CD4-positive, alpha-beta T cell treated with Interleukin-21 for 1 hour (primary cell): ENCODE measurements at places on chromosomes 13 and 19.

GRCh38 chr19:4575267-4576015 is 16.0 kb upstream of the SEMA6B start:
- no peak for DNase-seq

DNA sequence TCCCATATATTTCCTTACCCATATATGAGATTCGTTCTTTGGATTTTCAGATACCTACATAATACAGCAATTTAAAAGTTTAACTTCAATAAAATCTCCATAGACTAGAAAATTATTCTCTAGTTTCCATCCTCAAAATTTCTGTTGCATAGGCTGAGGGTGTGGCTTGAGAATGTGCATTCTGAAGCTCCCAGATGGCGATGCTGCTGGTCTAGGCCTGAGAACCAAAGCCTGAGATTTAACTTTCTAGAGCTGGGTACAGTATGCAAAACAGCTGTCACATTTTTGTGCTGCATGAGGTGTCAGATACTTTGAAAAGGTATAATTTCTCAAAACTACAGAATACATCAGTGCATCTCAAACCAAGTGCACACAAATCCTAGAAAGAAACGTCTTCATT is 42.7 kb downstream of the MPHOSPH8 start:
- no peak for DNase-seq

- DNase-seq: no peak
Observed at GRCh38 chr13:48478391-48478790, 54.5 kb downstream of the RCBTB2 start.

GRCh38 chr13:106443607-106444322 is 91.7 kb downstream of the EFNB2 start:
- no peak for DNase-seq

DNA sequence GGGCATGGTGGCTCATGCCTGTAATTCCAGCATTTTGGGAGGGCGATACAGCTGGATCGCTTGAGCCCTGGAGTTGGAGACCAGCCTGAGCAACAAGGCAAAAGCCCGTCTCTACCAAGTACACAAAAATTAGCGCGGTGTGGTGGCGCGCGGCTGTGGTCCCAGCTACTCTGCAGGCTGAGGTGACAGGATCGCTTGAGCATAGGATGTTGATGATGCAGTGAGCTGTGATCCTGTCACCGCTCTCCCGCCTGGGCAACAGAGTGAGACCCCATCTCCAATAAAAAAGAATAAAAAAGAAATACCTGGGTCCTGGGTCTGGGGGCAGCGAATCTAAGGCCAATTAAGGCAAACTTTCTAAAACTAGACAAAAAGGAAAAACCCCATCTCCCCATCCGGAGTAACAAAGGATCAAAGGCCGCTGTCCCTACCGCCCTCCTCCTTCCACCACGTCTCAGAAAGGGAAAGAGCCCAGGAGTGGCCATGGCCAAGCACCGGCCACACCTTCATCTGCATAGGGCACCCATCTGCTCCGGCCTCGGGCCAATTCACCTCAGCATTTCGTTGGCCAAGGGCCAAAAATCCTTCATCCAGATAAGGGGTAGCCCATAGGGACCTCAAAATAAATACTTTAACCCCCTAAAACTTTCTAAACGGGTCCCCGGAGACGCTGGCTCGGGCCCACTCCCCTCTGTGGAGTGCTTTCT is 851 bp downstream of the ZNF320 start:
- DNase-seq: no peak

GRCh38 chr13:106804991-106805390 is 237.1 kb upstream of the ARGLU1 start:
- no peak for DNase-seq

DNA sequence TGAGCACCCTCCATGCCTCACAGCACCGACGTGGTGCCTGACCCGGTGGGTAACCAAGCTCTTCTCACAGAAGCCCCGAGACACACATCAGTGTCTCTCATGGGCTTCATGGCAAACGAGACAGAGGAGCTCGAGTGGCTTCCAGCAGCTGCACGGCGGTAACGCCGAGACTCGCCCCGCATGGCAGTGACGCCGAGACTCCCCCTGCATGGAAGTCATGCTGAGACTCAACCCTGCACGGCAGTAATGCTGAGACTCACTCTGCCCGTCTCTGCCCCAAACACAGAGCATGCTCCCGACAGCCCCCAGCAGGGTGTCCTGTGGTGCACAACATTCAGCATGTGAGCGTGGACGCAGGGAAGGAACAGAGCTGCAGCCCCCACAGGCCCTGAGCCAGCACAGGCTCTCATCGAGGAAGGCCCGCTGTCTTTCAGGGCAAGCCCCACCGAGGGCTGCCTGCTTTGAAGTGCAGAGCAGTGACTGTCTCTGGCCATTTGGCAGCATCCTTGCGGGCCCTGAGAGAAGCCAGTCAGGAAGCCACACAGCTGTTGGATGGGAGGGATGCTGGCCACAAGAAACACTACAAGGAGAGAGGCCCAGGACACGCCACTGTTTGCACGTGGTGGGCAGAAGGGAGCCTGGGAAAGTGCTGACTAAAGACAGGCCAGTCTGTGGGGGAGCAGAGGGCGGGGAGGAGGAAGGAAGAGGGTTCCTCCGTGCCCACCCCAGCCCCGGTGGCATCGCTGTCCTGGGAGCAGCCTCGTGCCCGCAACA is 9.5 kb downstream of the GAS6 start:
- DNase-seq: no peak

DNA sequence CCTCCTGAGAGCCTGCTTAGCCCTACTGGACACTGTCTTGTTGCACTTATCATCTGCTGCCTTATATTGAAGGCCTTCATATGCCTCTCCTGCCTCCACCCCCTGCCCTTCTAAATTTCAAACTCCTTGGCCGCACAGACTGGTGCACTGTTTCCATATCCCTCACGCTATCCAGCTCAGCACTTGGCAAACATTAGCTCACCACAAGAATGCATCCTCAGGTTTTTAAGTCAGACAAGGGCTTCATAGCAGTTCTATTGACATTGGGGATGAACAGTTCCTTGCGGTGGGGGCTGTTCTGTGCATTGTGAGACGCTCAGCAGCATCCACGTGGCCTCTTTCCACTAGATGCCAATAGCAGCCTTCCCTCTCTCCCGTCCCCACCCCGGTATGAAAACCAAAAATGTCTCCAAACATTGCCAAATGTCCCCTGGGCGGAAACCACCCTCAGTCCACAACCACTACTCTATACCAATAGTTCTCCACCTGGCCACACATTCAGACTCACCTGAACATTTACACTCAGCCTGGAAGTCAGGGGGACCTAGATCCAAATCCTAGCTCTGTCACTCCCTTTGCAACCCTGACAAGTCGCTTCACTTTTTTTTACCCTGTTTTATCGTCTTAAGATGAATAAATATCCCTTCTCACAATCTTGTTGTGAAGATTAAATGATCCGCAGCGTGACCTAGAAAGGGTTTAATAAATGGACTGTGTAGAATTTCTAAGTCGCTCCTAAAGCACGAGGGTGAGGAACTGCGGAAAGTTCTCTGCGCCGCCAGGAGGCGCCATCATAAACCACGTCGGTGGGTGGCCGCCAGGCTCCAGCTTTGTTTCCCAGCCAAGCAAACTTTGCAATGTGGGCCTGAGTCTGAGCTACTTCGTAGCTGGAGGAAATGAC is 3.6 kb upstream of the CEACAM3 start:
- DNase-seq: peak; percentile 41

DNA sequence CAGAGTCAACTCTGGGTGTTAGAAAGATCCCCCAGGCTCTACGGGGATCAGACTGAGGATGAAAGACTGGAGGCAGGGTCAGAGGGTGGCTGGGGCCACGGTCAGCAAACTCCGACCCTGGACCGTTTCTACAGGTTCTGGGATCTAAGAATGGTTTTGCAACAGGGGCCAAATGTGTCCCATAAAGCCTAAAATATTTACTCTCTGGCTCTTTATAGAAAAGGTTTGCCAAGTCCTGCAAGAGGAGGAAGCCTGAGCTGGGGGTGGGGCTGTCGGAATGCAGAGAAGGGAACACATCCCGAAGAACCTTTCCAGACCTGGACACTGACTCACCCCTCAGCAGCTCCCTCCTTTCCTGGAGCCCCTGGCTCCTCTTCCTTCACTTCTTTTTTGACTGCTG is 20.7 kb downstream of the LIG1 start:
- no peak for DNase-seq

- DNase-seq: no peak
Observed at GRCh38 chr13:112892426-112893206, 76.4 kb upstream of the MCF2L start.

GRCh38 chr19:36060430-36060829 is 5.7 kb downstream of the WDR62 start:
- peak; percentile 21 for DNase-seq
